ENCODE measurements at places on chromosomes 11 and 22. TPM values are rescaled to one million over a fixed set of nuclear protein-coding genes. Genes with fewer than 3 reads are reported as not detected.
A peak's percentile ranks its signal among the peaks of the same experiment; 100 is the strongest.

DLG2 gene
- 1.9 TPM for total RNA-seq

POTEH gene
- not detected for total RNA-seq

- DNase-seq = no peak
- no peak overlapping the region for H3K27ac ChIP-seq
- no peaks in the 10 kb centered on the region for H3K4me1 ChIP-seq
- H3K4me3 ChIP-seq = no peak overlapping the region
Observed at GRCh38 chr22:49703505-49703904, 124.2 kb downstream of the BRD1 start.

DNA sequence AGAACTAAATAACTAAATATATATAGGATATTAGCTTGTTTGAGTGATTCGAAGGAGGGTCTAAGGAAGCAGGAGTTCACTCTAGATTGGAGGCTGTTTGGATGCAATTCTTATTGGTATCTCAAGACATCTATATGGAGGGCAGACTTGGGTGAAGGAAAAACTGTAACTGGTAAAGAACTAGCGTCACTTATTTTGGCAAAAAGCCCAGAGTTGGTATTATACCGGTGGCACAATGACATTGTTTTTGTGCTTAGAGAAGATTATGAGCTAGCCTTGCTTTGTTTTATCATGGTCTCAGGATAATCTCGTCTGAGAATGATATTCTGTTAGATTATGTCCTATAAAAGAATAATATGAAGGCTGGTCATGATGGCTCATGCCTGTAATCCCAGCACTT lies 6.0 kb upstream of the SLC35F2 start:
- H3K36me3 ChIP-seq = no peaks in the 10 kb centered on the region
- DNase-seq = no peak
- H3K27ac ChIP-seq = no peak overlapping the region
- peaks cover 3% of the 10 kb centered on the region for H3K4me1 ChIP-seq
- H3K27me3 ChIP-seq = peaks cover 13% of the 10 kb centered on the region

DNA sequence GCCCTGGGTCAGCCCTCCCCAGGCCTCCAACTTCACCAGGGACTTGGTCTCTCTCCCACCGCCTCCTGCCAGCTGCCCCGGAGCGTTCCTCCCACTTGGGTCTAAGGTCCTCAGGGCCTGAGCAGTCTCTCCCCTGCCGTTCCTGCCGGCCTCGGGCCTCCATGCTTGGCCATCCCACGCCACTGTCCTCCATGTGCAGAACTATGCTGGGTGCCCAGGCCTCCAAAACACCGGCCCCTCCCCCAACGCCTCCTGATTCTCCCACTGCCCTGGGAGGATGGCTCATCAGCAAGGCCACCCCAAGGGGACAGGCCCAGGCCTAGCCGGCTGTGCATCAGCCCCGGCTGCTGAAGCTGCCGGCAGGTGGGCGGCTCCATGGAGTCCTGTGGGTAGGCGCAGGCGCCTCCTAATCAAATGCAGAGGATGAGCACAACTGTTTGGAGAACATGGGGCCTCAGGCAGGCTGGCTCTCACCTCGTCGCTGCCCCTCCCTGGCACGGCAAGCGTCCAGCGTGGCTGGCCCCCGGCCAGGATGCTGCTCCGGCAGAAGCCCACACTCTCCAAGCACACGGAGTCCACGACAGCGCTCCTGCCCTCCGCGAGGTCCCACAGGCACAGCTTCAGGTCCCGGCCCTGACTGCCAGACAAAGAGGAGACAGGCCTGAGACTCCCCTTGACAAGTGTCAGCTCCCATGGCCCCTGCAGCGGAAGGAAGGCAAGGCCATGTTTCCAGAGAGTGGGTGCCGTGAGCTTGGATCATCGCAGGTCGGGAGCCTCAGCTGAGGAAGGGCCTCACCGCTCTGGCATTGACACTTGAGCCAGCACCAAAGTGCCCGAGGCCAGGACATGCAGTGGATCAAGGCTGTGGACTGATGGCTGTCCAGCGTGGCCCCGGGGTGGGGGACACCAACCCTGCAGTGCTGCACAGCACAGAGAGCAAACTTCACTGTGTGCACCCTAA lies 42.6 kb downstream of the GNB1L start:
- H3K4me3 ChIP-seq = no peak overlapping the region
- H3K36me3 ChIP-seq = peaks cover 3% of the 10 kb centered on the region
- H3K27me3 ChIP-seq = no peaks in the 10 kb centered on the region
- no peak overlapping the region for H3K27ac ChIP-seq

DNA sequence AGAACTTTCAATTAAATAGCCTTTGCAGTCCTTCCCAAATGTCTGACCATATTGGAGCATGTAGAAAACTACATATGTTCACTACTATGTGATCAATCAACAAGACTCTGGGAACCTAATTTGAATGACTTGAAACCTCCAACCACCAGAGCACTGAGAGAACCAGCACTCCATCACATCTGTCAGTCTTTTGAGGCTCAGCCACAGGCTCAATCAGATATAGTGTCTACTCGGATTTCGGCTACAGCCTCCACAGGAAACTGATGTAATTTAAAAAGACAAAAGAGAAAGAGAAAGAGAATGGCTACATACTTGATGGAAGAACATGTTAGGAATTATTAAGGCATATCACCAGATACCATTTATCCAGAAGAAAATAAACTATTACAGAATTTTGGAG lies 859.0 kb downstream of the FAM181B start:
- peak; percentile 8 for DNase-seq
- peaks cover 2% of the 10 kb centered on the region for H3K27me3 ChIP-seq
- peaks cover 48% of the 10 kb centered on the region for H3K4me1 ChIP-seq
- H3K36me3 ChIP-seq = peaks cover 9% of the 10 kb centered on the region
- H3K4me3 ChIP-seq = peak overlapping the region; percentile 57
